ENCODE measurements at places on chromosomes 16 and 17.

DNA sequence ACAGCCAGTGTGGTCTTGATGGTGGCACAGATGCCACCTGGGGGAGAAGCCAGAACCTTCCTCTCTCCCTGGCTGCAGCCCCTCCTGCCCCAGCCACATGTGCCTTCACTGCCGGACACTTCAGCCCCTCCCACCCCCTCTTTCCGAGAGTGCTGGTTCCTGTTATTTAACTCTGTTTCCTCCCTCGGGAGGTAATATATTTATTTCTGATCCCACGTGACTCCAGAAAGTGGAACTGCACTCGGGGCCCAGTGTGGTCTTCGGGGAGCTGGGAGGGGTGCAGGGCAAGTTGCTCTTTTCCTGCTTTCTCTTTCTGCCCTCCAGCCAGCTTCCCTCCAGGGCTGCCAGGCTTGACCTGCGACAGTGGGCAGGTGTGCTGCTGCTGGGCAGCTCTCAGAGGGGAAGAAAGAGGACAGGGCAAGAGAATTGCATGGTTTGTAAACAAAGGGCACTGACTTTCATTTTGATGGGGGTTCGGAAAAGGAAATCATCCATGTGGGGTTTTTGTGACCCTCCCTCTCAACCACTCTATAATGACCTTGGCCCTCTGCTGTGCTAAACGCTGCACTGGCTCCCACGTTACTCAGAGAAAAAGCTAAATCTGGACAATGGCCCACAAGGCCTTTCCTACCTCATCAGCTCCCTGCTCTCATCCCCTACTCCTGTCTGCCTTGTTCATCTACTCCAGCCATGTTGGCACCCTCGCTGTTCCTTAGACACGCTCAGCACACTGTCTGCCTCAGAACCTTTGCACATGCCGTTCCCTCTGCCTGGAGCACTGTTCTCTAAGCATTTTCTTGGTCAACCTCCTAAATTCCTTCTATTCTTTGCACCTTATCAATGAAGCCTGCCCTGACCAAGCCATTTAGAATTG lies 8.2 kb upstream of the CIITA start:
- DNase-seq, result peak; percentile 83

DNA sequence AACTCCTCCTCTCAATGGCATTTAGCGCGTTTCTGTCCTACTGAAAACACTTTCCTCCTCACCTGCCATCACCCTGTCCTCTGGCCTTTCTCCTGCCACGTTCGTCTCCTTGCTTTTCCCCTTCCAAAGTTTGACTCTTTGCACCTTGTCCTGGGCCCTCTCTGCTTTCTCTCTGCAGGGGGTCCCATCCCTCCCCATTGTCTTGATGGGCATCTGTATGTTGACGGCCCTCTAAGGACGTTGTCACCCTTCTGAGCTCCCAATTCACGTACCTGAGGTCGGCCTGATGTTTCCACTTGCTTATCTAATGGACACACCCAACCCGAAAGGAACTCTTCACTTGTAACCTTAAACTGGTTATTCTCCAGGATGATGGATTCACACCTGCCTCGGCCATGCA lies 170.4 kb downstream of the WSCD1 start:
- DNase-seq, result no peak

GRCh38 chr17:44324092-44324570 lies 492 bp downstream of the SLC25A39 start:
- DNase-seq, result no peak

DNA sequence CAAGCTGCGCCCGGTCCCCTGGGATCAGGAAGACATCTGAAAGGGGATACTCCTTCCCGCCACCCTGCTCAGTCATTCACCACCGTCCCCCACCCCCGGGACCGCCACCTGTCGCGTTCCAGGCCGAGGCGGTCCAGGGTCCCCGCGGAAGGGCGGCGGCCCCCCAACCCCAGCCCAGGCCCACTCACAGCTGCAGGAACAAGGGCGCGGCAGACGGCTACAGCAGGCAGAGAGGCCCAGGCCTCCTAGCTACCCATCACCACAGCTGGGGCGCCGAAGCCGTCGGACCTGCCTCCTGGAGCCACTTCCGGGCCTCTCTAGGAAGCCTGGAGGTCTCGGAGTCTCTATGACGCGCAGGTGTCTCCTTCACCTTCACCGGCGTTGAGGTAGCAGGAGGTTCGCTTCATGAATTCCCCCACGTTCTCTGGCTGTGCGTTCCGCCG lies at the start of gene SDR42E1:
Gene SDR42E1 (minus strand): TSS at position 272 of the 443 bp plus-strand sequence. CDS start 10,612 bp downstream, outside the sequence.
- peak; percentile 82 for DNase-seq

Data from germinal center (tissue), 1 donor.